Caki2 (cell line): ENCODE measurements at places on chromosomes 11 and 22.

DNA sequence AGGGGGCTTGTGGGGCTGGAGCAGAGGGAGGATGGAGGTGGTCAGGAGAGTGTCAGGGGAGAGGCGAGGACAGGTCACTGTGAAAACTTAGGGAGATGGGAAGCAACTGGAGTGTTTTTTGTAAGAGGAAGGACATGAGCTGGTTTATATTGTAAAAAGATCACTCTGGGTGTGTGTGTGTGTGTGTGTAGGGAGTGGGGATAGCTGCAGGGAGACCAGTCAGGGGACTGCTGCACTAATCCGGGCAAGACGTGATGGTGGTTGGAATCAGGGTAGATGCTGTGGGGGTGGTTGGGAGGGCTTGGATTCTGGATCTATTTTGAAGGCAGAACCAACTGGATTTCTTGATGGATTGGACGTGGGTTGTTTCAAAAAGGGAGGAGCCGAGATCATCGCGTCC lies 11.3 kb upstream of the SYT7 start:
- no peak for DNase-seq

GRCh38 chr11:35061516-35062440 lies 77.2 kb upstream of the CD44 start:
- DNase-seq: no peak

DNA sequence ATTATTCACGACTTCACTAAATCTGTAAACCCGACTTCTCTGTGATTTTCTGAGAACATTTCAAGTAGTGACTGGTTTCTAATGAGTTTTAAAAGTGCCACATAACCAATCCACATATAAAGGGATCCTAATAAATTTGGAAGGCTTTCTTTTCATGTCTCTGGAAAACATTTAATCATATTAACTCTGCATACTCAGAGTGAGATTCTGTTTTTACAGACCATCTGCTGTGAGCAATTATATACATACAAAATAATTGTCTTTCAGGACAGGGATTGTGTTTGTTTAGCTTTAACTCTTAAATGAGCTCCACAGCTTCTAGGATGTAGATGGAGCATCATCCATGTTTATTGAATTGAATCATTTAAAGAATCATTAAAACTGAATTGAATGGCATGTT lies 65.1 kb downstream of the PRMT3 start:
- DNase-seq: no peak

DNA sequence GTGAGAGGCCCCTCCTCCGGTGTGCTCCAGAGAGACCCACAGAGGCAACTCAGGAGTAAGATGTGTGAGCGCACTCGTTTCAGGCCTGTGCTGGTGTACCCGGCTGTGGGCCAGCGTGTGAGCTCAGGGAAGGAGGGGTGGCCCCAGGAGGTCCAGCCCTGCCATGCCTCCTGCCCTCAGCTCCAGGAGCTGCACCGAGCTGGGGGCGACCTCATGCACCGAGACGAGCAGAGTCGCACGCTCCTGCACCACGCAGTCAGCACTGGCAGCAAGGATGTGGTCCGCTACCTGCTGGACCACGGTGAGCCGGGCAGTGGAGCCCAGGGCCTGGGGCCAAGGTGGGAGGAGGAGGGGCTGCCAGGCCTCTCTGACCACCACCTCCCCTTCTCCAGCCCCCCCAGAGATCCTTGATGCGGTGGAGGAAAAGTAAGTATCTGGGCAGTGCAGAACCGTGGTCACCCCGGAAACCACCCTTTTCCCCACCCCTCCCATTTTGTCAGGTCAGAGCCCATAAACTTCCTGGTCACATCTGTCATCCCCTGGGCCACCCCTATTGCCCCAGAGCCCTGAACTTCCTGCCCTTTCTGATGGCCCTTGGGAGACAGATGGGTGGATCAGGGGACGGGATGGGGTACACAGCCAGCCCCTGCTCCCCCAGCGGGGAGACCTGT lies 2.5 kb upstream of the MDK start:
- DNase-seq: no peak

GRCh38 chr11:8062781-8063257 lies 18.2 kb upstream of the TUB start:
- DNase-seq: no peak

GRCh38 chr11:72629266-72629665 lies 45.0 kb downstream of the PDE2A start:
- DNase-seq: no peak

DNA sequence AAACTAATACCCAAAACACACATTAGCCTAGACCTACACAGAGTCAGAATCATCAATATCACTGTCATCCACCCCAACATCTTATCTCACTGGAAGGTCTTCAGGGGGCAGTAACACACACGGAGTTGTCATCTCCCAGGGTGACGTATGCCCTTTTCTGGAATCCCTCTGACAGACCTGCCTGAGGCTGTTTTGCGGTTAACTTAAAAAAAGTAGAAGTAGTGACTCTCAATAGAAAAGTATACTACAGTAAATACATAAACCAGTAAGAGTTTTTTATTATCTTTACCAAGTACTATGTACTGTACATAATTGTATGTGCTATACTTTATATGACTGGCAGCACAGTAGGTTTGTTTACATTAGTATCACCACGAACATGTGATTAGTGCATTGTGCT lies 80.5 kb downstream of the PGR start:
- no peak for DNase-seq

DNA sequence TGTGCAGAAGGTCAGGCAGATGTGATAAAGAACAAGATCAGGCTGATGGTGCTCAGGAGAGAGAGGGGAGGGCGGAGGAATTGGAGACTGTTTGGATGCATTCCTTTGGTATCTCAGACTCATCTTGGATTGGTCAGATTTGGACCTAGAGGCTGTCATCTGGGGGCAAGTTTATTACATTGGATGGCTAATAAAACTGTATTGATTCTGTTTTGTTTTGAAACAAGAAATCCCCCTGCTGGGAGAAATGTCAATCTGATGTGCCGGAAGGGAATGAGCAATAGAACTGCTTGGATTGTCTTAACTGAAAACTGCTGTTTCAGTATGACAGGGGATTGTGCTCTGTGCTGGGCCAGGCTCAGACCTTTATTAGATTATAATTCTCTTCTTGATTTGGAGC lies 25.5 kb upstream of the CCDC90B start:
- no peak for DNase-seq
